Aorta (tissue), 5 donors: ENCODE measurements at places on chromosomes 5 and 9. TPM values are rescaled to one million over a fixed set of nuclear protein-coding genes. Genes with fewer than 3 reads are reported as not detected.

GRCh38 chr9:78010445-78010844 is 21.2 kb downstream of the GNAQ start:
- H3K27me3 ChIP-seq, result no peaks in the 10 kb centered on the region
- no peaks in the 10 kb centered on the region for H3K36me3 ChIP-seq
- no peak for DNase-seq
- H3K27ac ChIP-seq, result no peak overlapping the region
- no peak overlapping the region for H3K4me3 ChIP-seq
- H3K4me1 ChIP-seq, result peaks cover 10% of the 10 kb centered on the region

Gene STPG3
- total RNA-seq, result not detected

Gene MXD3
- 9.1 TPM for total RNA-seq

Gene ZFAND5
- 205 TPM for total RNA-seq
